ENCODE measurements at places on chromosomes 7 and 10.

DNA sequence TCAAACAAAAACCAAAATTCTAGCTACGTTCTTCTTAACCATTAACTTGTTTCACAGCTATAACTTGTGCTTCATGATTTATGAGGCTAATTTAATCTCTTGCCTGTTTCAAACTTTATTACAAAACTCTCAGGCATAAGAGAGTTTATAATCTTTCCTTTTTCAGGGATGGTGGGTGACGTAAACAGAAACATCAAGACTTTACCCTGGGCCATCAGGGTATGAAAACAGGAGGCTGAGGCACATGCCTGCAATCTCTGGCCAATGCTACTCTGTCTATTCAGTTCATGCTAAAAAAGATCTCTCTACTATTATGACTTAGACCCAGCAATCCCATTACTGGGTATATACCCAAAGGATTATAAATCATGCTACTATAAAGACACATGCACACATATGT is 55.9 kb upstream of the VWC2 start:
- no peak for DNase-seq

- no peak for DNase-seq
Measured at GRCh38 chr10:107215681-107216080, 51.2 kb upstream of the SORCS1 start.

DNA sequence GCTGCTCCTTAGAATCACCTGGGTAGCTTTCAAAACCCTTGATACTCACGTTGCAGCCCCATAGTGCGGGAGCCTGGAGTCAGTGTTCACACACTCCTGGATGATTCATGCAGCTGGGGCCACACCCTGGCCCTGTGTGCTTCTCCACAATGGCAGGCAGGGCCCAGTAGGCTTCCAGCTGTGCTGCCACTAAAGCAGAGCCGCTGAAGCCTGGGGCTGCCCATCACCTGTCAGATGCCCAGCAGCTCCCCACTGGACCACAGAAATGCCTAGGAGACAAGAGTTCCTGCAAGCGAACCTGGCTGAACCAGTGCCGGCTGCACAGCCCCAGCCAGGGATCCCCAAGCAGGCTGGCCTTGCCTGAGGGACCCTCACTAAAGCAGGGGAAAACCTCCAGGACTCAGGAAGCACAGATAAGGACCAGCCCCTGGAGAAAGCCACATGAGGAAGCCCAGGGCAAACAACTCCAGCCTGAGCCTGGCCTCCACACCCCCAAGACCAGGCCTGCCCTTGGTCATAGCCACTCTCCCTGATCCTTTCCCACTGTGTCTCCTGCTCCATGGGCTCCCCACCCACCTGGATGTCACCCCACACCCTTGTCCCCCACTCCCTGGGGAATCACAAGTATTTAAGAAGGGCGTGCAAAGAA is 111.9 kb downstream of the GRID1 start:
- peak; percentile 31 for DNase-seq

- no peak for DNase-seq
Measured at GRCh38 chr10:129916506-129916995, 47.5 kb downstream of the EBF3 start.

DNA sequence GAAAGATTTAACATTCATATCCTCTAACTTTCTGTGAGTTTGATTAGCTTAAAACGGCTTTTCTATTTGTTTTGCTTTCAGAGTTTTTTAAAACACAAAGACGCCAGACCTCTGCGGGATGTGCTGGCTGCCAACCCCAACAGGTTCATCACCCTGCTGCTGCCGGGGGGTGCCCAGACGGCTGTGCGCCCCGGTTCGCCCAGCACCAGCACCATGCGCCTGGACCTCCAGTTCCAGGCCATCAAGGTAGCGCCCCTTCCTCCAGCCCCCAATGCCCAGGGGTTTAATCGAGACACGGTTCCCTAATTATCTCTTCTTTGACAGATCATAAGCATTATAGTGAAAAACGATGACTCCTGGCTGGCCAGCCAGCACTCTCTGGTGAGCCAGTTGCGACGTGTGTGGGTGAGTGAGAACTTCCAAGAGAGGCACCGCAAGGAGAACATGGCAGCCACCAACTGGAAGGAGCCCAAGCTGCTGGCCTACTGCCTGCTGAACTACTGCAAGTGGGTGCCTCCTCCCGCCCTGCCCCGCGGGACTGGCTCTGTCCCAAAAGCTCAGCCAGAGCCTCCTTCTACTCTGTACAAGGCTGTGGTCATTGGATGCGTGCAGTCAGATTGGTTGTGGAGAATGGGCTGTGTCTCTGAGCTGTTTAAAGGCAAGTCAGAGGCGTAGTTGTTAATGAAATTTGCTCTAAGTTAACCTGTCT is 71.2 kb downstream of the TRRAP start:
- no peak for DNase-seq

- DNase-seq: no peak
Measured at GRCh38 chr7:26880852-26881251, 16.5 kb upstream of the SKAP2 start.

DNA sequence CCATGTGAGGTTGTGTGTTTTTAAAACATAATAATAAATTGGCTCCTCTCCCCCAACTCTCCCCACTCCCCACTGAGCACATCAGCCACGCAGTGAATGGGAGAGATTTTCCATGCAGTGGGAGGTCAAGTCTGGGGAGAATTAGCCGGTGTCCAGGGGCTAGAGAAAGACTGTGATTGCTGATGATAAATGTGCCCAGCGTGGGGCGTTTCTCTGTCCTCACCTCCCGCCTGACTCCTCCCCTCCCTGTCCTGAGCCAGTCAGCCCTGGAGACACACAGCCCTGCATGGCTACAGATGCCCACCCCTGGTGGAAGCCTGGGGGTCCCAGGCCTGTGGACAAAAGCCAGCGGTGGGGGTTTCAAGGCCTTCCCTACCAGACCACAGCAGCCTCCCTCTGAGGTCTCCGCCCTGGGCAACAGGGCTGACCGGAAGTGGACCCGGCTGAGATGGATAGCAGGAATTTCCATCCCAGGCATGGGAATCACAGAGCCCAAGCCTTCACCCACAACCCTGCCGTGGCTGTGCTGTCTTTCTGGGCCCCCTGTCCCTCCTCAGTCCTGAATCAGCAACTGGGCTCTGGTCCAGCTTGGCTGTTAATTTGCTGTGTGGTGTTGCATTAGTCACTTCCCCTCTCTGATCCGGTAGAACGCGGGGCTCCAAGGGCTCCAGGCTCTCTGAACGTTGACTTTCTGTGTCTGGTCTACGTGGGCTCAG is 46.8 kb upstream of the SLC29A3 start:
- DNase-seq: no peak

DNA sequence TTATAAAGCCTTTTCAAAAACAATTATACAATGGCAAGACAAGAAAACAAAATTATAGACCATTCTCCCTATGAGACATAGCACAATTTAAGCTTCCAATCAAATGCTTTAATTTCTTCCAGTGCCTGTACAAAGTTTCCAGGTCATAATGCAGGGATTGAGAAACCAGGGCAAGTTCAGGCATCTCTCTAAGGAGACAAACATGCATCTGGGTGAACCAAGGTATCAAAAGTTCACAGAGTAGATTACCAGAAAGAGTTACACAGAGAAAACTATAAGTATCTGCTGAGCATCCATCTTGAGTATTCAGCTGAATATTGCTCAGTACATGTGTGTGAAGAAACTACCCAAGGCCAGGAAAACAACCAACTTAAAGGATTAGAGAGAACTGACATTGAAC is 89.1 kb downstream of the COL28A1 start:
- no peak for DNase-seq
